ENCODE measurements at places on chromosomes 12 and 14.

- no peak for DNase-seq
Measured at GRCh38 chr12:30794020-30794419, 39.3 kb upstream of the CAPRIN2 start.

GRCh38 chr14:64676410-64677008 lies 27.7 kb upstream of the PLEKHG3 start:
- DNase-seq: no peak

- no peak for DNase-seq
Measured at GRCh38 chr14:56522403-56522802, 57.2 kb upstream of the TMEM260 start.

DNA sequence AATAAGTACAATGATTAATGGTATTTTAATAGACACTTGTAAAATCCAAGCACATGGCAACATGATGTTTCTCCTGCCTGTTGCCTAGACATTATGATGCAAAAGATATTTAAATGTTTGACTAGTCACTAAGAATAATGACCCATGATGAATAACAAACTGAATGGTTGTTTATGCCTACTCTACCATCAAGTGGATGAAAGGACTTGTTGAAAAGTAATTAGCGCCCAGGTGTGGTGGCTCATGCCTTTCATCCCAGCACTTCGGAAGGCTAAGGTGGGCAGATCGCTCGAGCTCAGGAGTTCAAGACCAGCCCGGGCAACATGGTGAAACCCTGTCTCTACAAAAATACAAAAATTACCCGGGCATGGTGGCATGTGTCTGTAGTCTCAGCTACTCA lies 30.7 kb downstream of the KIF21A start:
- no peak for DNase-seq

GRCh38 chr12:53860426-53861345 lies 77.9 kb upstream of the HOXC13 start:
- DNase-seq: no peak

DNA sequence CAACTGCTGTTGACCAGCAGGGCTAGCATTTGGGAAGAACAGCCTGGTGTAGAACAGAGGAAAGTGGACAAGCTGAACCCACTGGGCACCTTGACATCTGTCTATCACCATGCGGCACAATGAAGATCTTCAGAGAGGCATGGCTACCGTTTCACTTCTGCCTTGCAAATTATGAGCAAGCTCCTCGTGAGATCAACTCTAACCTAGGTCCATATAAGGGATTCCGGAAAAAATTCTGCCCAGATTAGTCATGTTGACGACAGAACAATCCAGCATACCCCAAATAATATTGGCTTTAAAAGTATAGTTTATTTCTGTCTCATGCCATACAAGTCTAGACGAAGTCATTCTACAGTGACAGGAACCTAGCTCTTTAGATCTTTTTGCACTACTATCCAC lies 91.6 kb upstream of the ATF7IP start:
- DNase-seq: no peak

DNA sequence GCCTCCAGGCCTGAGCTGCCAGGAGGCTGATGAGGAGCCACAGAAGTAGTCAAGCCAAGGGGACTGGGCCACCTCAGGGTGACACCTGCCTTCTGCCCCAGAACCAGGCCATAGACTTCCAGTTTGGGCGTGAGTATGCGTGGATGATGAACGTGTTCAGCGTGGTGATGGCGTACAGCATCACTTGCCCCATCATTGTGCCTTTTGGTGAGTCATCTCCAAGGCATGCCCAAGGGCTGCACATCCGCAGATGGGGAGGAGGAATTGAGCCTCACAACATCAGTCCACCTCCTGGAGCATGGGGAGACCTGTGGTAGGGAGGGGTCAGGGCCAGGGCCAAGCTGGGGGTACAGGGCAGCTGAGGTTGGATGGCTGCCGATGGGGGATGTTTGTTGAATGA lies 22.3 kb downstream of the NGB start:
- no peak for DNase-seq

DNA sequence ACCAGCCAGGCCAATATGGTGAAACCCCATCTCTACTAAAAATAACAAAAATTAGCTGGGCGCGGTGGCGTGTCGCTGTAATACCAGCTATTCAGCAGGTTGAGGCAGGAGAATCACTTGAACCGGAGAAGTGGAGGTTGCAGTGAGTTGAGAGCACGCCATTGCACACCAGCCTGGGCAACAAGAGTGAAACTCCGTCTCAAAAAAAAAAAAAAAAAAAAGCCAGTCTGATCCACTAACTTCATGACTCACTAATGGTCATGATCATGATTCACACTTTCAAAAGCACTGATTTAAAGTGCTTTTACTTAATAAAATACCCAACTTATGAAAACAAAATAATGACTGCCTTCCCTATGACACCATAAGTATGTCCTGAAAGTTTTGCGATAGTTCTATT lies 38.4 kb upstream of the CPM start:
- no peak for DNase-seq

- DNase-seq: peak; percentile 76
Measured at GRCh38 chr14:91202234-91202974, 42.1 kb downstream of the GPR68 start.

GRCh38 chr14:85701763-85702162 lies 171.8 kb downstream of the FLRT2 start:
- DNase-seq: no peak

- DNase-seq: no peak
Measured at GRCh38 chr12:127570387-127570786, 696.6 kb upstream of the TMEM132C start.

- no peak for DNase-seq
Measured at GRCh38 chr12:123763093-123763492, 992 bp downstream of the DNAH10 start.

- no peak for DNase-seq
Measured at GRCh38 chr14:38442208-38442607, 186.3 kb upstream of the CLEC14A start.

GRCh38 chr12:49230805-49231194 lies 34.1 kb upstream of the TUBA1C start:
- DNase-seq: no peak

DNA sequence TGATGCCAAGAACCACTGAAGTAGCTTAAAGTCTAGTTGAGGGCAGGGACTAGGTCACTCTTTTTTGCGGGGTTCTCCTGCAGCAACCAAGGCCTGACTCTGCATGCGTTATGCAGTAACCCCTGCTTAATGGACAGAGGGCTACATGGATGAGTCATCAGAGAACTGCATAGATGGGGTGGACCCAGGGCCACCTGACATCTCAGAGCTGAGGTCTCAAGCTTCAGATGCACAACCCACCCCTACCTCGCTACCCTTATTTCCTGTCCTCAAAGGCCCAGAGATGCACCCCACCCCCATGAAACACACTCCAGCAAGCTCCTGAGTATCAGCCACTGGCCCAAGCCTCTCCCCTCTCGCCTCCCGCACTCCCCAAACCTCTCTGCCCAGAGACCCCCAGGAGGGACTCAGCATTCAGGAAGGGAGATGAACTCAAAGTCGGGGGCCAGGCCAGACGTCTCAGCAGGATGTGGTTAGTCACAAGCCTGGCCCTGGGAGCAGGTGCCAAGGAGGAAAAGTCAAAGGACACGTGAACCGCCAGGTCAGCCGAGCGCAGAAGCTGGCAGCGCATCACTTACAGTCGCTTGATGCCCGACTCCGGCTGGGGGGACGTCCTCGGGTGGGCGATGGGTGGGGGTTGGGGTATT lies 25.8 kb downstream of the SNRNP35 start:
- DNase-seq: no peak

- DNase-seq: no peak
Measured at GRCh38 chr14:56461276-56462275, 118.0 kb upstream of the TMEM260 start.

- no peak for DNase-seq
Measured at GRCh38 chr12:89597770-89598169, 71.9 kb upstream of the POC1B start.

GRCh38 chr12:103794309-103795213 lies 46.5 kb downstream of the NT5DC3 start:
- no peak for DNase-seq

DNA sequence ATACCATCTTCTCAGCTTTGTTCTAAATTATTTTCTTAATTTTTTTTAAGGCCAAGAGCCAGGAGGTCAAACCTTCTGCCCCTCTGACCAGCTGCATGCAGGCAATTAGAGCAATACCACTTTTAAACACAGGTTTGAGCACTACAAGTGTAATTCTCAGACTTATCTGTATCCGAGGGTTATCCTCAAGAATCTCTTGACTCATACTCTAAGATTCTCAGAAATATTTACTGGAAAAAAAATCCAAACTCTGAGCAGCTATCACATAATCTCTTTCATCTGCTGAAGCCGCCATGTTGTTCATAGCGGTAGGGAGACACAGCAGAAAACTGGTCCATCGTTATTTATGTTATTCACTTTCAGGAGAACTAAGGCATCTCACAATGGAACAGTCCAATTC lies 27.4 kb upstream of the PTHLH start:
- no peak for DNase-seq

- no peak for DNase-seq
Measured at GRCh38 chr12:105928436-105928835, 210.3 kb downstream of the NUAK1 start.

- DNase-seq: no peak
Measured at GRCh38 chr14:47662466-47662865, 12.9 kb downstream of the MDGA2 start.

- no peak for DNase-seq
Measured at GRCh38 chr14:40576880-40577478, 1029.7 kb upstream of the LRFN5 start.

DNA sequence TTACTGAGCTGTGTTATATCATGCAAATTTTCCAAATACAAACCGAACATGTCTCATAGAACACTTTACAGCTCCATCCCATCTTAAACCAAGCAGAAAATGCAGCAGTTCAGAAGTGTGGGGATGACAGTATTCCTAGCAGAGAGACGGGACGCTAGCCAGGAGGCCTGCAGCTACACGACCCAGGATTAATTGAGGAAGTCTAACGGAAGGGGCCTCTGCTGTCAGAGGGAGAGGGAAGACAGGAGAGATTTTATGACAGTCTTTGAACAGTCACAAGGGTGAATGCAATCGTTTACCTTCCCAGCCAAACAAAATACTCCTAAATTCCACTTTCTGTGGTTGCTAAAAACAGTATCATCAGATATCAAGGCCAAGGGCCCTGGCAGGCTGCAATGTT lies 261.9 kb downstream of the TMEM132D start:
- no peak for DNase-seq

- no peak for DNase-seq
Measured at GRCh38 chr12:88242571-88242925, 100.4 kb downstream of the TMTC3 start.

GRCh38 chr12:131332224-131332623 lies 378.5 kb downstream of the ADGRD1 start:
- DNase-seq: no peak

DNA sequence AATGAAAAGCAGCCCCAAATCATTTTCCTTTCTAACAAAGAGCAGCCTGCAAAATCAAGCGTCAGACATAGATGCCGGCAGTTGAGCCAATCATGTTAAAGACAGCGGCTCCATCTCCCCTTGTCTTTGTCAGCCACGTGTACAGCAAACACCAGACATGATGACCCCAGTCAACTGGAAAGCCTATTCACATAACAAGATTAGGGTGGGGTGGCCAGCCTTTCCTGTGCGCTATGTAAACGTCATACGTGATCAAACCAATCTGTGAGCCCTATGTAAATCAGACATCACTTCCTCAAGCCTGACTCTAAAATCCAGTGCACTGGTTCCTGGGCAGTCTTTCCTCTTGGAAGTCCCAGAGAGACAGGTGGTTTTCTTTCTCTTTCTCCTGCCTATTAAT lies 9.9 kb upstream of the FICD start:
- no peak for DNase-seq

DNA sequence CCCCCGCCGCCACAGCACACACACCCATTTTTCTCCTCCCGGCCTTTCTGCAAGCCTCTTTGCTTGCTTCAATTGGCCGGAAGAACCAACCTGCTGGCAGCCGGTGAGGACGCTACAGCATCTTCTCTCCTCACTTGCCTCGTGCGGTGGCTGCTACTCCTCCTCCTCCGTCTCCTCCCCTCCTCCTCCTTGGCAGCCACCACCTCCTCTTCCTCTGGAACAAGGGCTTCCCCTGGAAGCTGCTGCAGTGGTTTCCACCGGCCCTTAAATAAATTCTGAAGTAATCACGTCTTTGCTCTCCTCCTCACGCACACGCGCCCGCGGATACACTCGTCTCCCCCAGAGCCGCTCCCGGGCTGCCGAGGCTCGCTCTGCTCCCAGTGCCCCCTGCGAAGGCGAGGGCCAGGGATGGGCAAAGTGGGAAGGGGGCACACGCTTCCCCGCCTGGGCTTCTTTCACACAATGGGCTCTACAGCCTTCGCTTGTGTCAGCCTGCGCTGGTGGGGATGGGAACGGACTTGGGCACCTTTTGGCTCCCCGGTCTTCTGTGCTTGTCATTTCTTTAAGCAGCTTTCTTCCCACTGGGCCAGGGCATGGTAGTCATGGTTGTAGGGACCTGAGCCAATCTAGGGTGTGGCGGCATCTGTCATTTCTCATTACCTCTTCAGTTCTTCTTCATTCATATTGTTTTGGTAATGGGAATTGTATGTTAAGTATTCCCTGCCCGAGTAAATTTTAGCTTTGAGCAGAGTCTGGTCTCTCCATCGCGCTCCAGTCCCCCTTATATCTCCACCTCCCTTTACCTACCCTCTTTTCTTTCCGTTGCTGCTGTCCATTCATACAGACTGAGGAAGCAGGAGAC lies at the start of gene PPFIA2:
TSS of gene PPFIA2 (minus strand) at position 161 of the 862 bp plus-strand sequence.
- peak; percentile 47 for DNase-seq

DNA sequence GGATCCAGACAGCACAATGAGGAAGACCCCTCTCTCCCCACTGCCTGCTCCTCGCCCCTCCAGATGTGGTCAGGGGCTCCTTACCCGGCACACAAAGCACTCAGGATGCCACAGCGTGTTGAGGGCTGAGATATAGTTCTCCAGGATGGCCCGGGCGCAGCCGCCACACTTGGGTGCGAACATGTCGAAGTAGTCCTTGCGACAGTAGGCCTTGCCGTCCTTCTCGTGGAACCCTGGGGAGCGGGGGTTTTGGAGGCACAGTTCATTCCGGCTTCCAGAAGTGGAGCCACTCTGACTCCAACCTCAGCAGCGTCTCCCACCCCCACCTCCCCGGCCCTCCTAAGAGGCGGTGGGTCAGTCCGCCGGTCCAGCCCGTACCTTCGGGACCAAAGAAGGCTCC lies 12.8 kb upstream of the RPLP0 start:
- DNase-seq: peak; percentile 24

- no peak for DNase-seq
Measured at GRCh38 chr12:63888908-63889635, 44.6 kb downstream of the SRGAP1 start.

GRCh38 chr14:46686652-46687051 lies 35.1 kb upstream of the RPL10L start:
- DNase-seq: no peak

Data from Right ventricle myocardium superior (tissue), 1 donor.